Activated CD4-positive, alpha-beta T cell treated with anti-CD3 and anti-CD28 coated beads for 48 hours (primary cell): ENCODE measurements at places on chromosomes 12 and 14.

DNA sequence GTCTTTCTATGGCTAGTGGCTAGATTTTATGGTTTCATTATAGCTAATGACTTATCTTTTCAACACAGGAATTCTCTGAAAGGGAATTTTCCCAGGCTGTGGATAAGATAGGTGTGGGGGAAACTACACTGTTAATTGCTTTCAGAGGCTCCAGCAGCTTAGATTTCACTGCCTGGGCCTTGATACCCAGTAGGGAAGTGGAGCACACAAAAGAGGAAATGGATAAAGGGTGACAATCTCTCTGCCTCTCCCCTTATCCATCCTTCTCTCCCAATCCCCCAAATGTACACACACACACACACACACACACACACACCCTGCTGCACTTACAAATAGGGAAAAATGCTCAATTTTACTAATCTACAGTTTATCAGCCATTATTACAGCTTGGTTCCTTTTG is 19.1 kb downstream of the SIX4 start:
- DNase-seq, result no peak

DNA sequence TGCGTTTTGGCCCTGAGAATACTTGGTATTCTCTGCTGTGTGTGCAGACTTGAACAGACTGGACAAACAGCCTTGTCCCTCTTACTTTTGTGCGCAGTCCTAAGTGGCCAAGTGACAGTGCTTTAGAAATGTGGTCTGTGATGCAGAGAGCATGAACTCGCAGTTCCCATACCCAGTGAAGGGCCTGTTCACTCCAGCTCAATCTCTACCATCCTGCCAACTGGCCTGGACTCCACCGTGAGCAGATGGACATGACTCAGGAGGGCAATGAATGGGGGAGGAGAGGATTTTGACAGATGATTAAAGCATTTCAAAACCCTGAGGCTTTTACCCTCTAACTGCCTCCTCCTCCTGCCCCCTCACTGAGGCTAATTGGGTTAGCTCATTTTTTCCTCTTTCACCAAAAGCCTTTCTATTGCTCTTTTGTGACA is 62.5 kb upstream of the PYGL start:
- DNase-seq, result no peak

DNA sequence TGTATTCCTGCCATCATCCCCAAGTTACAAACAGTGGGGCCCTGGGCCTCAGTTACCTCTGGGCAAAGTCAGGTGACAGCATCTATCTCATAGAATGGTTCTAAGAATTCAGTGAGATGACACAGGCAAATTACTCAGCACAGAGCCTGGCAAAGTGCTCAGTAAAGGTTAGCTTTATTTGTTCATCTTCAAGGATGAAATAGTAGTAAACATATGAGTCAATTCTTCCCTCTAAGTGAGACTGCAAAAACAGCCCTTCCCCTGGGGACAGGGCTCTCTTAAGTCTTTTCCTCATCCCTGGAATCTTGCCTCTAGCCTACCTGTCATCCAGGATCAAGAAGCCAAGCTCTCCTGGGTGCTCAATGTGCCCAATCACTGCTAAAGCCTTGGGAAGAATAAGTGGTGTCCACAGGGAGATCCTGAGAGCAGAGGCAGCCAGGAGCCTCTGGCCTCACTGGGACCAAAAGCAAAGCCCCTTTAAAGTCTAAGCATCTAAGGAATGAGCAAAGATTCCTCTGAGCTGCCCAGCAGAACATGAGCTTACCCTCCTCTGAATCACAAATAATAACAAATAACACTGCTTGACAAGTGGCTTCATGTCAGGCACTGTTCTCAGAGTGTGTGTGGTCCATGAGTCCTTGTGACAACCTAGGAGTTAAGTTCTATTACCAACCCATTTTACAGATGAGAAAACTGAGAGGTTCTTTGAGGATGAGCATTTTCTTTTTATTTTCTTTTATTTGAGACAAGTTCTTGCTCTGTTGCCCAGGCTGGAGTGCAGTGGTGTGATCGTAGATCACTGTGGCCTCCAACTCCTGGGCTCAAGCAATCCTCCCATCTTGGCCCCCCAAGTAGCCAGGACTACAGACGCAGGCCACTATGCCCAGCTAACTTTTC is 12.1 kb downstream of the NUAK1 start:
- no peak for DNase-seq

- DNase-seq, result peak; percentile 27
Measured at GRCh38 chr14:99268810-99269707, 2.9 kb downstream of the BCL11B start.

DNA sequence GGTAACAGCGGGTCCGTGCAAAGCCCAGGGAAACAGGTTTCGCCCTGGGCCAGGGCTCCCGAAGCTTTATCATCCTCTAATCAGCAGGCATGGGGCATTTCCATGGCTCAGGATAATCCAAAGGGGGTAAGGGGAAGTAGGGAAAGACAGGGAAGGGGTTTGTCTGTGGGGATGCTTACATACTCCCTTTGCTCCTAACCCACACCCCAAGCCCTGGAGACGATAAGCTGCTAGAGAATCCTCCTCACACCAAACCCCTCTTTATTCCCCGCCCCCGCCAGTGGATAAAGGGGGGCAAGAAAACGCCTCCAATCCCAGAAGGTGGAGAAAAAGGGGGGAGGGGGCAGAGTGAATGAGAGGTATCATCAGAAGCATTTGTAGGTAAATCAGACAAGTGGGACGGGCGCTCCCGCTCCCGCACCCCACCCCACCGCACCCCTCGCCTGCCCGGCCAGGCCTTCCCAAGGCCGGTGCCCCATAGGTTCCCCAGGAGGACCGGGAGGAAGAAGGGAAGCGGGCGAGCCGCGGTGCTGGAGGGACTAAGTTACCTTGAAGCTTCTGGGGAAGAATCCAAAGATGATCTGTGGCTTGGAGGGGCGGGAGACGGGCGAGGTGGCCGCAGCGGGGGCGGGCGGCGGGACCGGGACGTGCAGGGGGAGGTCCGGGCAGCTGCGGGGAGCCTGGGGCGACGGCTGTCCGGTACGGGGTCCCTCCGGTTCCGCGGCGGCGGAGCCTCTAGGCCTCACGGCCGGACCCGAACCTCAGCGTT is 762 bp downstream of the PPP2R5E start:
- peak; percentile 15 for DNase-seq

- peak; percentile 31 for DNase-seq
Measured at GRCh38 chr14:35254736-35255135, 37.4 kb upstream of the PSMA6 start.

- DNase-seq, result no peak
Measured at GRCh38 chr12:78316136-78316535, 485.4 kb downstream of the NAV3 start.

GRCh38 chr14:61523751-61524150 is 171.6 kb upstream of the HIF1A start:
- DNase-seq, result no peak
